RCC 7860 (cell line): ENCODE measurements at places on chromosomes 5 and 9.

DNA sequence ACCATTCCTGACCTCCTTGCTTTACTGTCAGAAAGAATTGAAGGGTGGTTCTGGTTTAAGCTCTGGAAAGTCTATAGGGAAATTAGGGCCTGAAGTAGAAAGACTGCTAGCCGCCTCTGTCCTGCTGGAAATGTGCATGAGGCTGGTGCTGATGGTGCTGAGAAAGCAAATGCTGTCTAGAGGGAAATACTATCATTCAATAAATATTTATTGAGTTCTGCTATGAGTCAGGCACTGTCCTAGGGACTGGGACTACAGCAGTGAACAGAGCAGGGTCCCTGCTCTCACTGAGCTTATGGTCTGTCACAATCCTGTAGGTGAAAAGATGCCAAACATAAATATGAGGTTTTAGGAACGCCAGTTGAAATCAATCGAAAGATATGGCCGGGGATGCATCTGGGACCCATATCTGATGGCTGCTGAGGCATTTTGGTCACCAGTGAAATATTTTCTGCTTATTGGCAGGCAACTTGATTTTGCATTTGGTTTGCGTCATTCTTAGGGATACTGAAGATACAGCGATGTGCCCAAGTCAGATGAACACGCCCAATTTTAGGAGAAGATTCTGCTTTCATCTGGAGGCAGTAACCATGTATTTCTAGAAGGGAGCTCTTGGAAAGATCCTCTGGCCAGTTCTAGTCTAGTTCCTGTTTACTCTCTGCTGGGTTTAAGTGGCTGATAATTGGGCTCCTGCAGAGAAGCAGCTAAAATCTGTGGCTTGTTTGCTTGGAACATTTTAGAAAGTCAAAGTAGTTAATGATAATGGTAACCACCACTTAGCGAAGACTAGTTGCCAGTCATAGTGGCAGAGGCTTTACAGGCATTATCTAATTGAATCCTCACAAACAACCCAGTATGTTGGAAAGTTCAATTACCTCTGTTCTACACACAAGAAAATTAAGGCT is 73.3 kb downstream of the INSYN2B start:
- DNase-seq = no peak

- DNase-seq = no peak
Observed at GRCh38 chr9:28782630-28783029, 1209.3 kb upstream of the C9orf72 start.

GRCh38 chr5:178762960-178763359 is 32.5 kb upstream of the ZNF354A start:
- DNase-seq = no peak

GRCh38 chr9:130497139-130497538 is 52.4 kb downstream of the ASS1 start:
- no peak for DNase-seq

DNA sequence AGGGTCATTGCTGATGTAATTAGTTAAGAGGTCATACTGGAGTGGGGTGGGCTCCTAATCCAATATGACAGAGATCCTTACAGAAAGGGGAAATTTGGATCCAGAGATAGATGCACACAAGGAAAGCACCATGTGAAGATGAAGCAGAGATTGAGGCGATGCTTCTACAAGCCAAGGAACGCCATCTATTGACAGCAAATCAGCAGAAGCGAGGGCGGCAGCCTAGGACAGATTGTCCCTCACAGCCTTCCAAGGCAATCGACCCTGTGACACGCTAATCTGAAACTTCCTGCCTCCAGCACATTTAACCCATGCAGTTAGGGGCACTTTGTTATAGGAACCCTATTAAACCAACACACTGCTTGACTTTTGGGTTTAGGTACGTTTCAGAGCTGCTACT is 285.1 kb upstream of the DAP start:
- DNase-seq = no peak

DNA sequence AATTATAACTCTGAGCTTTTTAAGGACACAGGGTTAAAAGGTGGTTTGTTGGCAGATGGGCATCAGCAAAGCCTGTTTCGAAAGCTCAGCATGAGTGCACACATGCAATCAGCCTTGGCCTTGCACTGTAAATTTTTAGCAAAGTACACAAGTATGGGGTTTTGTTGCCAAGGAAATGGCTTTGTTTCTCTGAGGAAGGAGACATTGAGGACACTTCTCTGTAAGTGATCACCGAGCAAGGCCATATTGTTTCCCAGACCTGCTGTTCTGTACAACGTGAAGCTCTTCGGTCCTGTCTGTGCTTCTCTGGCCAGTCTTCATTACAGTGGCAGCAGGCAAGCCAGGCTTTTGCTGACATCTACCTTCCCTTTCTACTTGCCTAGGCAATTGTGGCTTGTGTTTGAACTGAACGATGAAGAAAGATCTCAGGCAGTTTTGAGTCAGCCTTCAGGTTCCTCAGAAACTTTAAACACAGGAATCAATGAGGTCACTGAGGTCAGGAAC is 27.9 kb upstream of the GLRX start:
- no peak for DNase-seq

GRCh38 chr5:22728610-22729009 is 124.5 kb downstream of the CDH12 start:
- DNase-seq = no peak

DNA sequence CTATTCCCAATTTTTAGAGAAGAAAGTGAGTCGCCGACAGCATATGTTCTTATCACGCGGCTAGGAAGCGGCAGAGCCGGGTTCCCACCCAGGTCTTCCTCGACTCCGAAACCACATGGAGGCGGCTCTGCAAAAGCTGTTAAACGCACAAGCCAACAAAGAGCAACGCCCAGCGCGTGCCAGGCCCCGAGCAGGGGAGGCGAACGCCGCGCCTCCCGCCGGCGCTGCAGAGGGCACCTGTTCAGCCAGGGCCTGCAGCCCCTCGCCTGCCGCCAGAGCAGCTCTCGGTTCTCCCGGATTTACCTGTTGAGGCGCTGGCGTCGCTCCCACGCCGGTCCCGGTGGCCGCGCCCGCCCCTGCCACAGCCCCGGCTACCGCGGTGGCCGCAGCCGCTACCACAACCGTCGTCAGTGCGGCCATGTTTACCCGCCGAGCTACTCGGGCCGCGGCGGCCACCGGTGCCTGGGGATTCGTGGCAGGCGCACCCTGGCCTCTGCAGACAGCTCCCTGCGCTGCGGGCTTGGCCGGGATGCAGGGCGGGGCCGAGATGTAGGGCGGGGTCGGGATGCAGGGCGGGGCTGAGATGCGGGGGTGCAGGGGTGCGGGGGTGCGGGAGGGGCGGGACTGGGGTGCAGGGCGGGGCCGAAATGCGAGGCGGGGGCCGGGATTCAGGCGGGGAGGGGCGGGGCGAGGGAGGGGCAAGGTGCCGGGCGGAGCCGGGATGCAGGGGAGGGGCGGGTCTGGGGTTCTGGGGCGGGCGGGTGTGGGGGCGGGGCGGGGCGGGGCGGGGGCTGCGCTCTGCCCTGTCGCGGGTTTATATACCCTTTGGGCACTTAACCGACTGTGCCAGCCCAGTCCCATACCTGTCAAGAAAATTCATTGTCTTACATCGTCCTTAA is at the start of gene CCDC112:
CCDC112 (minus strand) TSS at position 531 of the 899 bp plus-strand sequence; CDS start at position 420, 111 bp downstream.
- peak; percentile 40 for DNase-seq

DNA sequence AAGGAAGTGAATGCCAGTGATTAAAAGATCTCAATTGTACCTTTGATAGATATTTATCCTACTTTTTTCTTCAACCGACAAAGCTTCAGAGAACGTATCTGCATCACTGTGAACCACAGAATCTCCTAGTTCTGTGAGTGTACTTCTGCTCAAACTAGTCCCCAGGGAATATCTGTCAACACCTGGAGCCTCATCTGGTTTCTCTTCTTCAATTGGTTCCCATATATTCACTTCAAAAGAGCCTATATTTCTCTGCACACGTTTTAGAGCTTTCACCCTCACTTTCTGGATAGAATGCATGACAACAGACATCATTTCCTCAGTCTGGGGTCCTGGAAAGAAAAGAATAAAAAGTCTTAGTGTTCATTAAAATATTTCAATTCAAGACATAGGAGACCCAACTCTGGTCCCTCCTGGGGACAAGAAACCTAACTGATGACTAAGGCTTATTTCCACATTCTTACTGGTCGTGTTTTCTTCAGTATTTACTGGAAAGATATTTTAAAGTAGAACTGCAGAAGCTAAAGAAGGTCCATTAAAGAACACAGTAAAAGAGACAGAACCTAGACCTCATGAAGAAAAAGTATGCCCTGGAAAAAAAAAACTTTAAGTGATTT is 64.3 kb downstream of the CPLANE1 start:
- no peak for DNase-seq

GRCh38 chr5:141734501-141735229 is 52.6 kb upstream of the ARAP3 start:
- DNase-seq = no peak

GRCh38 chr9:130453487-130453886 is 8.7 kb downstream of the ASS1 start:
- DNase-seq = peak; percentile 49

DNA sequence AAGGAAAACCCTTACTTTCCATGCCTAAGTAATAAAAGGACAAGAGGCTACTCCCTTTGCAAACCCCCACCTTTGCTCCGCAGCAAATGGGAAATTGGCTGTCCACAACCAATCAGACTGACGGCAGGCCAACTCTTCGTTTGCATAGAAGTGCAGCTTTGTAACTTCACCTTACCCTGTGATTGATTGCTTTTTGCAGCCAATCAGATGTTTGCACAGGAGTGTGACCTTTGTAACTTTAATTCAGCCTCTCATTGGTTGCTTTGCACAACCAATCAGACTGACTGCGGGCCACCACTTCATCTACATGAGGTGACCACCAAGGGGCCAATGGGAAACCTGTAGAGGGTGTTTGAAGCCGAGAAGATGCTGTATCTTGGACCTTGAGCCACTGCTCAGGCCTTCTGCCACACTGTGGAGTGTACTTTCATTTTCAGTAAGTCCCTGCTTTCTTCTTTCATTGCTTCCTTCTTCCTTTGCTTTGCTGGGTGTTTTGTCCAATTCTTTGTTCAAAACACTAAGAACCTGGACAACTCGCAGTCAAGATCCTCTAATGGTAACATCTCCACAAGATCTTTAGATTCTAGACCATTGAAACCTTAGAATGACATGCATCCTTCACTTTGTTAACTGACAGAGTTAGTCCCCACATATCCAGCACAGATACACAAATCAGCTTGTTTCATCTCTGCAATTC is 51.3 kb upstream of the FREM1 start:
- DNase-seq = no peak

DNA sequence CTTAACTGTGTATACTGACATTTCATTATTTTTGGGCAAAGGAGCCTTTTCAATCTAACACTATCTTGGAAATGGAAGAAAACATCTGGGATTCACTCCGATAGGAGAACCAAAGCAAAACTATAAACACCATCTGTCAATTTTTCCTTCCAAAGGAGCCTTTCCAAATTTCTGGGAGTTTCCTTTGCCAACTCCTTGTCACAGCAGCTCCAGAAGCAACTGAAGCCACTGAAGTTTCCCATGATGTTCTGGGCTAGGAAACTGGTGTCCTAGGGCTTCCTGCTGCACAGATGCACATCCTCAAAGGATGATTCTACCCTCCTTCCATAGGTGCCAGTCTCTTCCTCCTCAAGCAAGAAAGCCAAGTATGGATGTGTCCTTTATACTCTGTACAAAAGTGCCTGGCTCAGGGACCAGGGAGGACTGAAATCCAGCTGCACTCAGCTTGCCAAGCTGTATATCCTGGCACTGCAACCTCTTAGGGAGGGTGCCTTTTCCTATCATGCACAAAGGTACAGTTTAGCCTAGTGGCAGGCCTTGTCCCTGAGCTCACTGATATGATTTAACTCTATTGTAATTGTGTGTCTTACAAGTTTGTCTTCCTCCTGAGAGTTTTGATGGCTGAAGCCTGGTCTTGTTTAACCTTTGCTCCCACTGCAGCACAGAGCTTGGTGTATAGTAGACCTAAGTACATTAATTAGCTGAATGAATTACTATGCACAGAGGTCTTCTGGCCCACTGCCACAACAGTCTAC is 8.4 kb upstream of the UBAP1 start:
- DNase-seq = no peak

DNA sequence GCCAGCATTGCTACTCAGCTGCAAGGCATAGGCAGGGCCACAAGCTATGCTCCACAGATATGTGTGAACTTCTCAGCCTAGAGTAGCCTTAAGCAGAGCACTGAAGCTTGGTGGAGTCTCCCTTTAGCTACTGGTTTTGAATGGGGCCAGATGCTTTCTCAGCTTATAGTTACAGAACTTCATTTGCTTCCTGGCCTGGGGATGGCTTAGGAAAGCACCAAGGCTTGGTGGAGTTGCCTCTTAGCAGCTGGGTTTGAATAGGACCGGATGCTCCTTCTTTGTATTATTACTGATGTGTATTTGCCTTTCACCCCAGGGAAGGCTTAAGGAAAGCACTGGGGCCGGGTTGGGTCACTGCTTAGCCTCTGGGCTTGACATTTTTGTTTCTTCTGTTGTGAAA is 497.8 kb upstream of the SEMA6A start:
- DNase-seq = no peak

GRCh38 chr5:102554728-102555127 is 55.9 kb upstream of the SLCO6A1 start:
- DNase-seq = no peak

GRCh38 chr5:150372639-150373038 is 15.1 kb downstream of the TCOF1 start:
- DNase-seq = no peak

DNA sequence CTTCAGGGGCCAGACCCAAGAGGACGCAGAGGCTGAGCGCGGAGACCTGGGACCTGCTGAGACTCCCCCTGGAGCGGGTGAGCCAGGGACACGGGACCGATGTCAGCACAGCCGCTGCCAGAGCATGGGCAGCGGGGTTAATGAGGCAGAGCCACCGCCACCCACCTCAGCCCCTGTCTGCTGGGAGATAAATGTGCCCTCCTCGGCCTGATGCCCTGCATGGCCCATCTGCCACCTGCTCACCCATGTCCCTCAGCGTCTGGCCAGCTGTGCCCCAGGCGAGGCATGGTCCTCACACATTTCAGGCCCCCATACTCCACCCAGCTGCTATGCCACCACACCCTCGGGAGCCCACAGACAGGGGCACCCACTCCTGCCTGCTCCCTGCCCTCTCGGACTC is 14.9 kb downstream of the DNLZ start:
- DNase-seq = no peak
